ENCODE measurements at places on chromosomes 4 and X. TPM values are rescaled to one million over a fixed set of nuclear protein-coding genes. Genes with fewer than 3 reads are reported as not detected.

DNA sequence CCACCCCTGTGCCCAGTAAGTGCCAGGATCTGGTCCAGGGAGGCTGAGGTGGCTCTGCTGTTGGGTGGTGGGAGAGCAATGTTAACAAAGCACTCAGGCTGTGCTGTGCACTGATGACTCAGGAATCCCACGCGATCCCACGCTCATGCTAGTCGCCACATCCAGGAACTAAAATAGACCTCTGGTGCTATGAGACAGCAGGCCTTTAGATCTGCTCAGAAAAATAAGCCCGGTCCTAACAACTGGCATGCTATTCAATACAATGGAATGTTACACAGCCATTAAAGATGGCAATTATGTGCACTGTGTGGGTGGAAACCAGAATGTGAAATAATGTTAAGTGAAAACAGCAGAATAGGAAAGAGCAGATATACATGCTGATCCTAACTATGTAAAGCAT is 26.0 kb downstream of the ARL13A start:
- DNase-seq: no peak

DNA sequence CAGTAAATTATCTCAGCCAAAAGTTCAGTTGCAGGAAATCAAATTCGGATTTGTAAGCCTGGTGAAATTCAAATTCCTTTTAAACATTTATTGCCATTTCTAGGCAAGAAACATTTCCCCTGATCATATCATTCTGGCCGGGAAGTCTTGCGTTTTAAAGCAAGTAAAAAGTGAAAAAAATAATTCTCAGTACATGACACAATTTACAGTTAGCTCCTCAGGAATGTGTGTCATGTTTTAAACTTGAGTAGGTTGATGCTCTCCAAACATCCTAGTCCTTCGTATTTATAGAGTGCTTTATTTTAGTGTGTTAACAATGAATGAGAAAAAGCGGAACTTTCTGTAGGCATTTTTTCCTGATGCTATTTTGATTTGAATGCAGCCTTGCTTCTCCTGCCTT is 158.3 kb upstream of the SCML1 start:
- no peak for DNase-seq

DNA sequence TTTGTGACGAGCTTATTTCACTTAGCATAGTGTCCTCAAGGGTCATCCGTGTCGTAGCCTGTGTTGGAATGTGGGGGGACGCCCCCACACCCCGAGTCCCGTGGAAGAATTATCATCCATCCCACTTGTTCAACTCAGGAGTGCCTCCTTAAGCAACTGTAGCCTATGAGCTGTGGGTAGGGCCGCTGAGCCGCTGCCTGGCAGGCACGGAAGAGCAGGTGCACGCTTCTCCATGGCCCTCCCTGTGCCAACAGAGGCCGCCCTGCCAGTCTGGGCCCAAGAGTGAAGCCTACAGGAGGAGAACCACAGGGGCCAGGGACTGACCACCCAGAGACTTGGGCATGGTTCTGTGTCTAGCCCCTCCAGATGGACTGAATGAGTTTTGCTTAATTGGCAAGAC is 2.3 kb upstream of the RGS12 start:
- DNase-seq: no peak

GRCh38 chr4:182294451-182294850 is 51.2 kb downstream of the TENM3 start:
- no peak for DNase-seq

GRCh38 chr4:152273343-152273742 is 262.5 kb downstream of the FBXW7 start:
- no peak for DNase-seq

- no peak for DNase-seq
Measured at GRCh38 chr4:84878090-84878489, 88.4 kb downstream of the WDFY3 start.

DNA sequence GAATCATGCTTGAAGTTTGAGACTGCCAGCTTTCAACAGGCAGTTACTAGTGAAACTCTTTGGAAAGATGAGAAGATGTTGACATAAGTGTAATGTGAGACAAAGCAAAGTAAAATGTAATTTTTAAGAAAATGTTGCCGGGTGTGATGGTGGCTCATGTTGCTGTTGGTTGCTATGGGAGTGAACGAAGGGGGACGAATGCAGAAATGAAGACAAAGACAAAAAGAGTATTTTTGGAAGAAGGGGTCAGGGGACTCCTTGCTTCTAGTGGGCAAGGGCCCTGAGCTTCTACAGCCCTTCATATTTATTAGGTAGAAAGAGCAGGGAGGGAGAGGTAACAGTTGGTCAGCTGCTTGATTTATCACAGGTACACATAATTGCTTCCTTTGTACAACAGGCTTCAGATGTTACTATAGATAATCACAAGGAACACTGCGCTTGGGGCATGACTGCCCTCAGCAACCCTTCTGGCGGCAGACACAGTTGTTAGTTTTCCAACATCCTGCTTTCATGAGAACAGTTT is 11.9 kb upstream of the UGDH start:
- no peak for DNase-seq

GRCh38 chr4:7735961-7736360 is 203.7 kb downstream of the AFAP1 start:
- no peak for DNase-seq

DNA sequence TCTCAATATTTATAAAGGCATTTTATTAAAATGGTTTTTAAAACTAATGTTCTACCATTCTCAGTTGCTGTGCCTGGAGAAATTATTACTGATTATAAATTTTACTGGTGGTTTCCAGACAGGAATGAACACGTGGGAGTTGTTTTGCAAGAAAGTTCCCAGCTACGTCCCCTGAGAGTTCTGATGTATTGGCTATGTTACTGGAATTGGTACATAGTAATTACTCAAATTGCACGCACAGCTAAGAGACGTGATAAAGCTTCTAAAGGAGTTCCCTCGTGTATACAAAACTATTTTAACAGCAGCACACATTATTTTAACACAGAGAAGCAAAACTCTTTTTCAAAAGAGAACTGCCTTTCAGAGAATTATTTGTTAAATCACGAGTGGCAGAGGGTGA is 292.2 kb downstream of the NLGN4X start:
- no peak for DNase-seq

DNA sequence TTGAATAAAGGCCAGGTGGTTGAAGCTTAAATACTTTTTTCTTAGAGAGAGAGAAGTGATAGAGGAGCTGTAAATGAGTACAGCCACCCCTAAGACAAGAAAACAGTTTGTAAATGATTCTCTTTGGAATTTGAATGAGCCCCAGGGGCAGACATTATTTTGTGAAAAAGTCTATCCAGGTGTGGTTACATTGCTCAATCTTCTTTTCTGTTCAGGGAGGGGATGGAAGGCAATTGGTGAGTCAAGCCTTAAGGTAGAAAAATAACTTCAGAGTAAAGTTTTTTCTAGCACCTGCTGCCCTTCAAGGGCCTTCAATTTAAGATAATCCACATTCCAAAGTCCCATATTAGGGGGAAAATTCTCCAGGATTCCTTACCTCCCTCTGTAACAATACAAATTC is 646.7 kb downstream of the PDHA2 start:
- DNase-seq: no peak

DNA sequence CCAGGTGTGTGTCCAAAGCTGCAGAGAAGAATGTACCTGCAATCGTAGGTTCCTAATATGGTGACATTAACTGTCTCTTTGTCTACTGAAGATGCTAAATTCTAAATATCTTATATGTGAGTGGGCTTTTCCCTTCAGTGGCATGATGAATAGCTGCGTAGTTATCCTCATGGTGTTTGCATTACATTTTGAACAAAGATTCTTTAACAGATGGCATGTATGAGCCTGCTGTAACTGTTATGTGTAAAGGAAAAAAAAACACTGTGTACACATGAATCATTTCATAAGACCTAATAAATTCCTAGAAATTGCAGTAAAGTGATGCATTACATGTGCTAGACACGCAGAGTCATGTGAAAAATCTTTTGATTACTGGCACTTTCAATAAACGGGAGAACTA is 288.0 kb downstream of the SH2D1A start:
- DNase-seq: no peak

- no peak for DNase-seq
Measured at GRCh38 chrX:76127341-76127740, 45.5 kb upstream of the PBDC1 start.

DNA sequence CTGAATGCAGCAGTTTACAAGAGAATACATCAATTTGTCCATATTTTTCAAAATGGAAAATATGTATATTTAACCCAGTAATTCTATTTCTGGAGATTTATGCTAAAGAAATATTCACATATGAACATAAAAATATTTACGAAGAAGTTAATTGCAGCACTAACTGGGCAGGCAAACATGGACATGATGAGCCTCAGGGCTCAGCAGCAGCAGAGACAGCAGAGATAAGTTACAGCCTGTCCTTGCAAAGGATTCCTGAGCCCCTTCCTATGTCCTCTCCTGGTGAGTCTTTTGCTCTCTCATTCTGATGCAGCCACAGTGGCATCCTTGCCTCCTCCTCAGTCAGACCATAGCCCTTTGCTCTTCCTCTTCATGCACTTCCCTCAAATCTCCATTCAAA is 680.6 kb upstream of the CPEB2 start:
- DNase-seq: no peak

- peak; percentile 81 for DNase-seq
Measured at GRCh38 chr4:73707918-73708577, 32.3 kb upstream of the CXCL8 start.

DNA sequence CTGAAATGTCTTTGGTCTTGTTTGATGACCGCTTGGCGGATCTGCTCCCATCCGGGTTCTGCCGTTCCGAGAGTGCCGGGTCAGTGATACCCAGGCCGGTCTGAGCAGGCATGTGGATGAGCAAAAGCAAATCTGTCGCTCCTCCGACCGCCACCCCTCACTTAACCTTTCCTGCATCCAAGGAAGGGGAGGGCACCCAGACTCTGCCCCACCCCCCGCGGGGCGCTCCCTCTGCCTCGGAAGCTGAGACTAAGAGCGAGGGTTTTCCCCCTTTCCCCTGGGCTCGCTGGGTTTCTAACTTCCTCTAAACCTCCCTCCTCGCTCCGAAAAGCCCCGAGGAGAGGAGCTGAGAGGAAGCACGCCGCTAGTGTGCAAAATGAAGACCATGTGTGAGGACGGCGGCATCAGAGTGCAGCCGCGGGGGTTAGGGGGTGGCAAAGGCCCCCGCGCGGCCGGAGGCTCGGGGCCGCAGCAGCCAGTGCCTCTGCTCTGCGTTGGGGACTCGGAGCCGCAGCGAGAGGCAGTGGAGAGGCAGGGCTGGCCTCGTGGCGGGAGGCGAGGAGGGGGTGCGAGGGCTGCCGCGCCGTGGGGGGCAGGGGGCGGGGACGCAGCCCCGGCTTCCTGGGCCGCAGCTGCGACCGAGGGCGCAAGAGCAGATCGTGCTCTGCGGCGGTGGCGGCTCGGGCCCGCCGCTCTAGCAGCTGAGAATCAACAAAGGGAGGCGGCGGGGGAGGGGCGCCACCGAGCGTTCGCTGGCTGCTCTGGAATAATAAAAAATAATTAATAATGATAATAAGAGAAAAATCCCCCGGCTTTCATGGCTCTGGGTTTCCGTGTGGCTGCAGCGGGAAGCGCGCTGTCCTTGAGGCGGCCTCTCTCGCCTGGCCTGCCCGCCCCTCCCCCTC is 55.8 kb upstream of the BCOR start:
- peak; percentile 58 for DNase-seq

DNA sequence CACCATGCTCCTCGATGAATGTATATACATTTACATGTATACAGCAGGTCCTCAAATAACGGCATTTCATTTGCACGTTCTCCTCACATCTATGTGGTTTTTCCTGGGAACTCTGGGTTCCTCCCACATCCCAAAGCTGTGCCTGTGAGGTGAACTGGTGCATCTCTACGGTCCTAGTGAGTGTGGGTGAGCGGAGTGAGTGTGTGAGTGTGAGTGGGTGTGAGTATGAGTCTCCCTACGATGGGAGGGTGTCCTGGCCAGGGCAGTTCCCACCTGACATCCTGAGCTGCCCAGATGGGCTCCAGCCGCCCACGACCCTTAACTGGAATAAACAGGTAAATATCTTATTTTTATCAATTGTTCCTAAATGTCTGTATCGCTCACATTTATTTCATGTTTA is 40.0 kb downstream of the ACSL1 start:
- no peak for DNase-seq

DNA sequence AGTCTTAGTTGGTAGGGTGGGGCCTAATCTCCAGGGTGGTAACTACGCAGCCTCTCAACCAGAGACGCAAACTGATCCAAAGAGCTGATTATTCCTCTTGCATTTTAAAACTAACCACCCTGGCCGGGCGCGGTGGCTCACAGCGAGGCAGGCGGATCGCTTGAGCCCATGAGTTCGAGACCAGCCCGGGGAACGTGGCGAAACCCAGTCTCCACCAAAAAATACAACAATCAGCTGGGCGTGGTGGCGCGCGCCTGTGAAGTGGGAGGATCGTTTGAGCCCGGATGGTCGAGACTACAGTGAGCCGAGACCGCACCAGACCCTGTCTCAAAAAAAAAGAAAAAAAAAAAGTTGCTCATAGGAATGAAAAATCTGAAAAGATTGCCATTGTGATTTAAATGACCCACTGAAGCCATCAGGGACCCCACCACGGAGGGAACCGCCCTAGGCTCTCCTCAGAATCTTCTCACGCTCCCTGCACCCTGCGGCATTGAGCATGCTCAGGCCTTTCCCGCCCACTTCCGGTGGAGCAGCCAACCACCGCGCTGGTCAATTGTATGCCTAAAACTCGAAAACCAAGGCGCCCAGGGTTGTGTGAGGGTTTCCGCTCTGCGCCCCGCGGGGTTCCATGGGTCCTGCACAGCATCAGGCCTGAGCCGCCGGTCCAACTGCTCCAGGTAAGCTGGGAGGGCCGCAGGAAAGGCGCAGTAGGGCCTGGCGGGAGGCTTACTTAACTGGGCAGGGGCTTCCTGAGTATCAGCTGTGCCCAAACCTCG is at the start of gene TRIM60:
Gene TRIM60 (plus strand): TSS at position 564 of the 776 bp plus-strand sequence. CDS start 8,074 bp downstream, outside the sequence.
- DNase-seq: no peak

DNA sequence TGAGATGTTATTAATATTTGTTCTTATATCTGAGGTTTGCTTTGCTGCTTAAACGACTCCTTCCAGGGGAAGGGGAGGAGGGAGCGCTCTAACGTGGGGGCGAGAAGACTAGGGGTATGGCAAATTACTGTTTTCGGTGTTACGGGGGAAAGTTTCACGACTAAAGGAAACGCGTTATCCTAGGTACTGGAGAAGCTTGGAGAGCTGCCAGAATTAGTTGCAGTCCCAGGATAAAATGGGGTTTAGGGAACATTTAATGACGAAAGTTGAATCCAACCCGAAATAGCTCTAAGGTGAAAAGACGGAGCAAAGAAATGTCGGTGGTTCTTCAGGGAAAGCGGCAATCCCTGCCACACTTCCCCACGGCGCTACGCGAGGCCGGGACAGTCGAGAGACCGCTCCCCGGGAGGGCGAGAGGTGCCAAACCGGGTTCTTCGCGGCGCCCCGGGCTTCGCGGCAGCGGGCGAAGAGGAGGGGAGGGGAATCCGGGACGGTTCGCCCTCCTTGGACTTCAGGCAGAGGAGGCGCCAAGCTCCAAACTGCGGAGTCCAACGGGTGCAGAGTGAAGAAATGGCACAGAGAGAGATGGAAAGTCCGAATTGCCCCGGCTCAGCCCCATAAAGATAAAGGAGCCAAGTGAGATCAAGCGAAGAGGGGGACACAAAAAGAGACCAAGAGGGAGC is 724 bp downstream of the THOC2 start:
- peak; percentile 24 for DNase-seq

GRCh38 chr4:120857312-120857711 is 65.2 kb downstream of the PRDM5 start:
- no peak for DNase-seq

GPRASP3 gene
- 4.8 TPM for total RNA-seq

CT45A8 gene
- not detected for total RNA-seq

SSX3 gene
- total RNA-seq: not detected

RNF128 gene
- total RNA-seq: 0.74 TPM

GAGE12F gene
- not detected for total RNA-seq

SPOCK3 gene
- not detected for total RNA-seq
